ENCODE measurements at places on chromosomes 3 and 15. TPM values are rescaled to one million over a fixed set of nuclear protein-coding genes. Genes with fewer than 3 reads are reported as not detected.

The QRICH1 gene
- 87.7 TPM for total RNA-seq

The TMC3 gene
- not detected for total RNA-seq

The PPP1R14D gene
- total RNA-seq, result not detected

The CCR8 gene
- total RNA-seq, result not detected

The GRK7 gene
- under 0.01 TPM for total RNA-seq

The ACAD11 gene
- total RNA-seq, result 68.4 TPM

The NR1I2 gene
- total RNA-seq, result not detected

The P2RY1 gene
- 1.1 TPM for total RNA-seq

The ARHGEF26 gene
- total RNA-seq, result 2.1 TPM

The PLAAT1 gene
- total RNA-seq, result 0.66 TPM

The TP63 gene
- under 0.01 TPM for total RNA-seq

The SERPINI2 gene
- not detected for total RNA-seq

The TRIP4 gene
- 14.5 TPM for total RNA-seq

The ITPKA gene
- total RNA-seq, result 18.1 TPM

The CX3CR1 gene
- not detected for total RNA-seq

The USP13 gene
- total RNA-seq, result 21.5 TPM

The GDPGP1 gene
- total RNA-seq, result 3.0 TPM

The EXD1 gene
- total RNA-seq, result 0.11 TPM

The B3GALNT1 gene
- total RNA-seq, result 24.2 TPM

The MME gene
- total RNA-seq, result 267 TPM

The C3orf70 gene
- total RNA-seq, result 1.4 TPM

The SYNPR gene
- not detected for total RNA-seq

The MYLK gene
- 611 TPM for total RNA-seq

Data from uterine smooth muscle cell (primary cell).